ENCODE measurements at places on chromosomes 7 and 10.

DNA sequence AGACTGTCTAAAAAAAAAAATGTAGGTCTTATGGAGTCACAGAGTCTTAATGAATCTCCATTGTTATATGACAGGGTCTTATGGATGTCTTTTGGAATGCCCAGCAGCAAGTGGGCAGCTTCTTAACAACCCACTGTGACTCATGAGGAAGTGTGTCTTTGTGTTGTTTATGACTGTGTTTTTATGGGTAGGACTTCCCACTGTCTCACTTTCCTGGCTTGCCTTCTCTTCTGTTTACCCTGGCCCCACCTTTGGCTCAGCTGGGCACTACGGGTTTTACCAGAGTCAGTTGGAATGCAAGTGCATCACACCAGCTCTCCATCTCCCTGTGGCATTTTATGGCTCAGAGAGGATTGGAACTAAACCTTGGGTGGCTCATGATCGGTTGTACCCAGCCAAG lies 580.5 kb downstream of the AUTS2 start:
- DNase-seq, result no peak

- peak; percentile 70 for DNase-seq
Observed at GRCh38 chr10:21496343-21497176, 28.9 kb downstream of the SKIDA1 start.

DNA sequence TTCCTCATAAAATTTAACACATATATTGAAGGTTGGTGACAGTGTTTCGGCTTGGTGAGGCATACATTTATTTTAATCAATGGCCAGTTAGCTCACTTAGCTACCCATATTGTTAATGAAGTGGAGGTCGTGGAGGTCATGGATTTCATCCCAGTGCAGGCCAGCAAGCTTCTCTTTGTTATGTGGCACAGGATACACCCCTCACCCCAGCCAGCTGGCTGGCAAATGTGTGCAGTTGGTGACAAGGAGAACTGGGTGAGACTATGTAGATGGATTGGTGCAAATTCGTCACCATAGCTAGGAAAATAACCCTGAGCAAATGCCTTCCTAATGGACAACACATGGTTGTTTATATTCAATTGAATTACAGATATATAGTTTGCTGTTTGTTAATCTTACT lies 50.5 kb upstream of the FOXP2 start:
- no peak for DNase-seq

DNA sequence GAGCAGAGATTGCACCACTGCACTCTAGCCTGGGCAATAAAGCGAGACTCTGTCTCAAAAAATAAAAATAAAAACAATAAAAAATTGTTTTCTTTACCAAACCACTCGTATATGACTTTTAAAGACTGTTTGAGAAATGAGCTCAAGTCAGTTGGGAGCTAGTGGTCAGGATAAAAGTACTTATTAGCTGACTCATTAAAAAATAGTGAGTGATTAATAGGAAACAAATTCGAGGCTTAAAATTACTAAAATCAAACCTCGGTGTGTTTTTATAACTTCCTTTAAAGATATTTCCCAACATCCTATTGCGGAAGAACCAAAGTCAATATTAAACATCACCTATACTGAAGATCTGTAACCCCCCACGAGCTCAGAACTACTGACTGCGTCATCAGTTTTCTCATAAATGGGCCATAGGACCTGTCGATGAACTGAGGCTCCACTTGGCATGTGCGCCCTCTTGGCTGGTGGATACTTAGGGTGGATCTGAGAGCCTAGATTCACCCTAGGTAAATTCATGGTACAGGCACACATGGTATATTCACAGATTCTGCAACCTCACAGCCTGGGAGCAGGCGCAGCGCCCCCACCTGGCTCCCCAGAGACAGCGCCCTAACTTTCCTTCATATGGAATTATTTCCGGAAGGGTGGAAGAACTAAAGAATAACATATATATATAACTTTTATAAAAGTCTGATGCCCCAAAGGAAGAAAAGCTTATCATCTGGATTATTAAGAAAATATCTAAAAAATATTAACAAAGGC lies 9.2 kb downstream of the MKI67 start:
- DNase-seq, result no peak

DNA sequence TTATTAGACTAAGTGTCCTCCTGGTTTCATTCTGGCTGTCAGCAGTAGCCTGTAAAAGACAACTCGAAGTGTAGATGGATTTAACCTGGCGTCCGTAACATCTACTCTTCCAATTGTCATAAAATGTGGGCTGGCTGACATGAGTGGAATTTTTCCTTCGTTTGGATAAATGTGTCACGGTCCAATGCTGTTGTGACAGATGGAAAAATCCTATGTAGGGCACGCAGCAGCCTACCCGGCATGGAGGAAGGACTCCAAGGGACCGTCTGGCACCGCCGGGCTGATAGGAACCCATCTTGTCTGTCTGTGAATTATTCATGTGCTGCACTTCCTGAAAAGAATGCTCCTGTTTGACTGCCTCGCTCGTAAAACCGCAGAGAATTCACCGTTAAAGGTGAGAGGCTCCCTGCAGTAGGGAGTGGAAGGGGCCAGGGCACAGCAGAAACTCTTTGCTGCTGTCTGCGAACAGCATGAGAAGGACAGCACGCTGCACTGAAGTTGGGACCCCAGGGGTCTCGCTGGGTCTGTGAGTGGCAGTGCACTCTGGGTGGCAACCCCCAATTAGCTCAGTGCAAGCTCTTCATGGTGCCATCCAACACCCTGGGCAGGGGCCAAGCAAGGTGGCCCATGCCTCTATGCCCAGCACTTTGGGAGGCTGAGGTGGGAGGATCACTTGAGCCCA lies 1.6 kb upstream of the ORAI2 start:
- peak; percentile 79 for DNase-seq

DNA sequence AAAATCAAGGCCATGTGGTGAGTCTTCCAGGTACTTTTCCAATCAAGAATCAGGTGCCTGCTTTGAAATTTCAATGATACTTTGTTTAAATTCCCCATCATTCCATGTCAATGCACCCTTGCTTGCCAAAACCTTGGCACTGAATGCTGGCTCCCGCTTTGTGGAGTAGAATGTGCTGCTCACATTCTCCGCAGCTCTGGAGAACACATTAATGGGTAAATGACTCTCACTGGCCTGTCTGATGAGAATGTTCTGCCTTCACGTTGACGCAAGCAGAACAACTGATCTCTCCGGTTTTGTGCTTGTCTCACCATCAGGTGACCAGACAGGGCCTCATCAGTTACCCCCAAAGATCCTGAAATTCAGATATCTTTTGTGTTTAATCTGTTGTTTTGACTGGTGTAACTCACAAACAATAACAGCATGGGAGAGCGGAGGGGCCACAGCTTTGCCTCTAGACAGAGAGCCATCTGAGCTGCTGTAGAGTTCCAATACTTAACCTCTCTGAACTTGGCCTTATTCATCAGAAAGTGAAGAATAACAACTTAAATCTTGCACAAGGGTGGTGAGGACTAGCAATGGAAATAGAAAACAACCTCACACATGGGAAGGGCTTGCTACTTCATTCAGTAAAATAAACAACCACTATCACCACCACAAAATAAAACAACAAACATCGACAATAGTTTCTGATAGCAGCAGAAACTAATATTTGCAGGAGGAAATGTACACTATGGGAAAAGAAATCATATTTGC lies 276.9 kb upstream of the IGFBP3 start:
- DNase-seq, result no peak

DNA sequence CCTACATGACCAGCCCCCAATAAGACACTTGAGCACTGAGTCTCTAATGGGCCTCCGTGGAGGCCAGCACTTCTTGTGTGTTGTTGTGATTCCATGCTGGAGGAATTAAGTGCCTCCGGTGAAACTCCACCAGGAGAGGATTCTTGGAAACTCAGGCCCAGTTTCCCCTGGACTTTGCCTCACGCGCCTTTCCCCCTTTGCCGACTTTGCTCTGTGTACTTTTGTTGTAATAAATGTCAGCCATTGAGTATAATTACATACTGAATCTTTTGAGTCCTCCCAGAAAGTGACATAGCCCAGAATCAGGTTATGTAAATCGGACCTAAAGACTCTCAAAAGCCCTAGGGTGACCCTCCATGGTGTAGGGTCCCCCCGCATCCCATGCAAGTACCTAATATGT lies 82.4 kb downstream of the DLG5 start:
- DNase-seq, result no peak

DNA sequence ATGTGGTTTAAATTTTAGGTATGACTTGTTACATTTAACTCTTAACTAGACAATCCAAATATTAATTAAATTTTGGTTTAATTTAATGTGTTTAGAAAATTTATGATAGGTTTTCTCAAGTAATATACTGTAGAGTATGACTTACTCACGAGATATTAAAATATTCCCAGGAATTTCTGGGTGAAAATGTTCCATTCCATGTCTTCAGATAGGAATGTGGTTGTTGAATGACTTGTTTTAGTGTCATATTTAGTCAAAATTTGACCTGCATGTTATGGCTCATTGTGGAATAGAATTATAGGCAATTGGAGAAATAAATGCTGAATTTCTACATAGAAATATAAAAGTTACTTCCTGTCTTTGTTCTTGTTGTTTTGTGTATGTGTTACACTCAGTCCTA lies 46.7 kb downstream of the SHOC2 start:
- DNase-seq, result no peak

DNA sequence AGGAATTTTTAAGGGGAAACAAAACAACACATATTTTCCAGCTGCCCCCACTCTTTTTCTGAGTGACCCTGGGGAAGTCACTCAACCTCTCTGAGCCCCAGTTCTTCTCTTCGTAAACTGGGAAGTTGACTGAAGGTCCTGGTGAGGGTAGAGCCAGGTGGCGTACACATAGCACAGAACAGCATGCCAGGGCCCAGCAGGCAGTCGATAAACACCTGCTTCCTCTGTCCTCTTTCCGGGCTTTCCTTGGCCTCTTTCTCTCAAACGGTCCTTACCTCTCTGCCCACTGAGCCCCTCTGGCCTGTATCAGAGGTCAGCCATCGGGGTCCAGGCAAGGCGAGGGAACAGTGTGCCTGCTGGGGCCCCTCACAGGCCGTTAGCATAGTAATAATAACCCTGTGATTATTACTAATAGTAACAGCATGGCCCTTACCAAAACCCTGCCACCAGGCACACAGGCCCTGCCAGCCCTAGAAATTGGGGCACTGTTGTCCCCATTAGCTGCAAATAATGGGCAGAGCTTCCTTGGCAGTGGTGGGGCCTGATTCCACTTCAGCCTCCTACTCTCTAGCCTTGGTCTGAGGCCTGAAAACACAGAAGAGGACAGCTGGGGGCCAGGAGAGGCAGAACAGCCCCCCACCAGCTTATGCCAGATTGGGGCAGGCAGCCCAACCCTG lies 37.3 kb upstream of the SLC29A3 start:
- no peak for DNase-seq

DNA sequence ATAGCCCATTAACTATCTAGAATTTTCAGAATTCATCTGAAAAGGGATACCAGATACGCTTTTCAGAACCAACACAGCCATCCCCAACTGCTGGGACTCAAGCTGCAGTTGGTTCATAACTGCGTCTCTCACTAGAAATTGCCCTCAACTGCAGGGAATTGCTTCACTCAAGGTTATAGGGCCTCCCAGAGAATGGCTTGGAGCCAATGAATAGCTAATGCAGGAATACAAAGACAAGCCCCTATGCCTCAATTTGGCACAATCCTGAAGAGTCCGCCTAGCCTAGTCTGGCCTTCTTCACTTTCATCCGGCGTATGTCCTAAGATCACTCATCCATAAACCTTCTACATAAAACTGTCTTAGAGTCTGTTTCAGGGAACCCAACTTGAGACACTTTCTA lies 164.0 kb downstream of the SKAP2 start:
- DNase-seq, result no peak

DNA sequence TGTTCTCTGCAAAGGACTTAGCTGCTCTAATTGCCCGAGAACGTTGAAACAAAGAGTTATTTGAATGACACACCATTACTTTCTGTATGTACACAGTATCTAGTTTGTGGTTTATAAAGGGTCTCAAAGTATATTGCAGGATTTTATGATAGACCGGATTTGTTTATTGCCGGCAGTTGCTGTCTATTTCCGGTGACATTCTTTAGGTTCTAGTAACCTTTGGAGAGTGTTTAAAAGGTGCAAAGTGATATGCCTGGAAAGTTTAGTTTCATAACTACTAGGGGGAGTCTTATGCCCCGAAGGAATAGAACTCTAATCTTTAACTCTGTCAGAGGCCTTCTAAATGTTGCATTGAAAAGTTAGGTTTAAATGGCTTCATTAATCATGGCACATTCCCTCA lies 63.8 kb downstream of the PAPSS2 start:
- no peak for DNase-seq

DNA sequence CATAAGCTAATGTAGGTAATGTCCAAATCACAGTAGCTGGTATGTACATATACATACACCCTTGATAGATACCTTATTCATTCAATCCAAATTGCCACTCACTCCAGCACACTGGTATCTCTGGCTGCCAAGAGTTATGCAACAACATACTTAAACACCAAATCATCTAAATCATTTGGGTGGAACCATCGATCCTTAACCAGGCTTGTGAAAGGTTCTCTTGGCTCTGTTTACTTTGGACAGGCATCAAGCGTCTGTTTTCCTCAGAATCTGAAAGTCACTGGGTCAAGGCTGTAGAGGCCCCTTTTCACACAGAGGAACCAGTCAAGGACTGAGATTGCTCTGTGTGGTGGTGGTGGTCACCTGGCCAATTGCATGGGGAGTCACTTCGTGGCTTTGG lies 24.6 kb downstream of the JAZF1 start:
- DNase-seq, result no peak

GRCh38 chr10:61263518-61263917 lies 189.7 kb downstream of the TMEM26 start:
- DNase-seq, result no peak

DNA sequence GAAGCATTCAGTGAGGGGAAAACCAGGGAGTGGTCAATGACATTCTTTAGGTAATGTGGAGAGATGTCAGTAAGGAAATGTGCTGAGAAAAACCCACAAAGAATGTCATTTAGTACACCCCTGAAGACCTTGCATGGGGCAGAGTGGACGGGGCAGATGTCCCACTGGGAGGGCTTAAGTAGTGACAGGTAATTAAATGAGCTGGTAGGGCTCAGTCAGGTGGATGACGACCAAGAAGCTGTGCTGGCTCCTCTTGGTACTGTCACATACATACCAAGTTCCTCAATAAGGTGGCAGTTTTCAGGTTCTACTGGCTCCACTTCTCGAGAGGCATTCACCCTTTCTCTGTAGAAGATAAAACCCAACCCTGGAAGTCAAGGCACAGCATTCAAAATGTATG lies 1.8 kb downstream of the PON3 start:
- DNase-seq, result no peak

- no peak for DNase-seq
Observed at GRCh38 chr10:22723783-22724182, 9.4 kb upstream of the PIP4K2A start.

DNA sequence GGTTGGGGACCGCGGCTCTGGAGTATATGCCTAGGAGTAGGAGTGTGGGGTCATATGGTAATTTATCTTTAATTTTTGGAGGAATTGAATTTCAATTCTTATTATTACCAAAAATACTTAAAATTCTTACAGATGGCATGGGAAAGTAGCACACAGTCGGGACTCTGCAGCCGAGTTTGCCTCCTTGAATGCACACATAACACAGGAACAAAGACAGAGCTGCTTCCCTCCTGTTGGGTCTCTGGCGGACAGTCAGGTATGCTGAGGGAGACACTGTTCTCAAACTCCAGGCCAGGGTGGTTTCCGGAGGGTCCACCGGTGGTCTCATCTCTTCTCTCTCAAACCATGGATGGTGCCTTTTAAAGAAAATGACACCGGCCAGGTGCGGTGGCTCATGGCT lies 32.7 kb downstream of the GRIFIN start:
- DNase-seq, result no peak
